B cell (primary cell): ENCODE measurements at places on chromosomes 5 and 9. TPM values are rescaled to one million over a fixed set of nuclear protein-coding genes. Genes with fewer than 3 reads are reported as not detected.

ADAMTS16 gene
- total RNA-seq = not detected in 2 replicates

- H3K4me3 ChIP-seq = no peak overlapping the region
- H3K36me3 ChIP-seq = no peaks in the 10 kb centered on the region
- H3K27me3 ChIP-seq = no peaks in the 10 kb centered on the region
- peak; percentile 64 for DNase-seq
- H3K27ac ChIP-seq = peak overlapping the region; percentile 31
Measured at GRCh38 chr9:81113453-81114124, 575.8 kb downstream of the TLE1 start.

MEIKIN gene
- total RNA-seq = 0.75 TPM in 1 of 2 replicates, not detected in the other

DNA sequence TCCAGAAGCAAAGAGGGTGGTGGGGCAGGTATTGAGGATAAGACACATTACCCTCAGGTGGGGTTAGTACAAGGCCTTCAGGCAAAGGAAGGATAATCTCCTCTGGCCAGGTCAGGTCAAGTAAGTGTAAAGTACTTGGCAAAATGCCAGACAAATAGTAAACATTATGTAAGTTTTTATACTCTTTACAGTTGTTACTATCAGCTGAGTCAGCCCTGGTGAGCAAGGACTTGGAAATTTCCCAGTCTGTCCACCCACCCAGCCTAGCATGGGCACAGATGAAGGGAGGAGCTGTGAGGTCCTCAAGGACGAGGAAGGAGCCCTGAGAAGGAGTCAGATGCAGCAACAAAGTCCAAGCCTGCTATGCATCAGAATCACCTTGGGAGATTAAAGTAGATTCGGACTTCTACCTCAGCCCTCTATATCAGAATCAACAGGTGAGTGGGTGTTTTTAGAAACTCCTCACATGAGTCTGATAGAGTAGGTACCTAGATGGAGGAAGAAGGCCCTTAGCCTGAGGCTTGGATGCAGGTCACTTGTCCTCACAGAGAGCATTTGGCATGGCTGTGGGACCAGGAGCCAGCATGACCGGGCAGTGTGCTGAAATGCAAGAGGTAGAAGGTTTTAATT lies 50.2 kb upstream of the BARX1 start:
- no peaks in the 10 kb centered on the region for H3K36me3 ChIP-seq
- H3K27me3 ChIP-seq = peaks cover 4% of the 10 kb centered on the region
- H3K4me1 ChIP-seq = no peaks in the 10 kb centered on the region
- H3K4me3 ChIP-seq = no peak overlapping the region
- no peak overlapping the region for H3K27ac ChIP-seq

DNA sequence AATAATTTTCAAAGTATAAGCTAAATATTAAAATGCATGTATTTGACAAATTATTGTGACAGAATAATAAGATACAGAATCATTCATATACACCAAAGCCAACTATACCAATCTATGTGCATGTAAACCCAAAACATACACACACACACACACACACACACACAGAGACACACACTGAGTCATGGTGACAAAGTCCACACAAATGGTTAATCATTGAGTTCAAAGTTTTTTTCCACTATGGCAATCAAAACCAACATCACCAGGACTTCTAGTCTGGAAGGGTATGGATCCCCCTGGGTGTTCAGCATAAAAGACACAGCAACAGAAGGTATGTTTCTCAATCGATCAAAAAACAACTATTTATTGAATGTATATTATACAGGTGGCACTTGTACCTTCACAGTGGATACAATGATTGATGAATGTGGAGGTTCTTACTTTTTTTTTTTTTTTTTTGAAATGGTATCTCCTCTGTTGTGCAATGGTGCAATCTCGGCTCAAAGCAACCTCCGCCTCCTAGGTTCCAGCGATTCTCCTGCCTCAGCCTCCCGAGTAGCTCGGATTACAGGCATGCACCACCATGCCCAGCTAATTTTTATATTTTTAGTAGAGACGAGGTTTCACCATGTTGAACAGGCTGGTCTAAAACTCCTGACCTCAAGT lies 137.0 kb downstream of the PDE4D start:
- DNase-seq = no peak
- no peak overlapping the region for H3K27ac ChIP-seq
- peaks cover 3% of the 10 kb centered on the region for H3K4me1 ChIP-seq
- no peaks in the 10 kb centered on the region for H3K27me3 ChIP-seq
- no peak overlapping the region for H3K4me3 ChIP-seq
- H3K36me3 ChIP-seq = no peaks in the 10 kb centered on the region

DNA sequence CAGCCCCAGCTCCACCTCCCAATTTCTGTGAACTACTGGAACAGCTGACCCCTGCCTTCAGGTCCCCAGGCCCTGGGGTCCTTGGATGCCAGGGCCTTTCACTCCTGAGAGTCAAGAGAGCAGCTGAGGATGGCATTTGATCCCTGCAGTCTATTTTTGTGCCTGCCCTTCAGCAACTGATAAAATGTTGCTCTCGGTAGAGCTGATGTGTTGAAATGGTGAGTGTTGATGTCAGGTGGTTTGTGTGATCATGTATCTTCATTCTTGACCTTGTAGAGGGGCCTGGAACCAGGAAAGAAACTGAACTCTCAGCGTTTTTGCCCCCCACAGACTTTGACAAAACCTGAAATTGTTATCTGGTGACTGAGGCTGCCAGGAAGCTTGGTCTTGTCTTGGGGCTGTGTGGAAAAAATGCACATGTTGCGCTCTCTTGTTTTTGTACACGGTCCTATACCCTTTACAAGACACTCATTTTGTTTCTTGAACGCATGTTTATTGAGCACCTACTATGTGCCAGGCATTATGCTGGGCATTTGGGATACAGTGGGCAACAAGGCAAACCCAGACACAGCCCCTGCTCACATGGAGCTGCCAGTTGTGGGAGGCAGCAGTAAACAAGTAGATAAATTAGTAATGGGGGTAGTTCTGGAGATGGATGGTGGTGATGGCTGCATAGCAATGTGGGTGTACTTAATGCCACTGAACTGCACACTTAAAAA lies 78.3 kb downstream of the PPARGC1B start:
- H3K27ac ChIP-seq = no peak overlapping the region
- H3K4me1 ChIP-seq = no peaks in the 10 kb centered on the region
- DNase-seq = no peak
- H3K27me3 ChIP-seq = no peaks in the 10 kb centered on the region
- H3K36me3 ChIP-seq = no peaks in the 10 kb centered on the region
